ENCODE measurements at places on chromosomes 12 and 14.

DNA sequence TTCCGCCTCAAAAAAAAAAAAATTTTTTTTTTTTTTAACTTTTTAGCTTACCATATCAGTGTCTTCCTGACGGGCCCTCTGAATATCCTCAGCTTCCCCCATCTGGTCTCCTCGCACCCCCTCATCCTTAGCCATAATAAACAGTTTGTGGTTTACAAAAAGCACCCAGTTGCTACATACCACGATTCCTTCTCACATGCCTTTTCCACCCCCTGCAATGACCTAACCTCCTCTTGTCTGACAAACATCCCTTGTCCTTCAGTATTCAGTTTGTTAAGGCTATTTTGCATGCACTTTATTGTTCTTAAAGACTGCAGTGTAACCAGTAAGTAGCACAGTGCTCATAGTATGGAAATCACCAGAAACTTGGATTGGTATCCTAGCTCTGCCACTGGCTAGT lies 88.5 kb downstream of the PPM1H start:
- peak; percentile 72 for DNase-seq

GRCh38 chr12:130339951-130340350 lies 2.3 kb downstream of the PIWIL1 start:
- no peak for DNase-seq

DNA sequence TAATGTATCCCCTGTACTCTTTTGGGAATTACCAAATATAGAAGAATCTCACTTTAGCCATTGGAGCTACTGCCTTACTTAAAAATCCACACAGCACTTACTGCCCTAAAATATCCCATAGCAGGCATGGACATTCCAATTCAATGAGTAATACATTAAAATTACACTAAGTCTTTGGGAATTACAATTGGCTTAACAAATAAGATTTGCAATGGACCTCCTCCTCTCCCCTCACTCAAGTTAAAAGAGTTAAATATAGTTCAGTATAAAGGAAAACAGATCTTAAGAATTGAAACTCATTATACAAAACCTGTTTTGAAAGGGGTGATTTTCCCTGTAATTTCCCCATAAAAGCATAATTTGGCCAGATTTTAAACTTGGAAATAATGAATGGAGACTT lies 477.1 kb downstream of the SLC16A7 start:
- DNase-seq = peak; percentile 55

DNA sequence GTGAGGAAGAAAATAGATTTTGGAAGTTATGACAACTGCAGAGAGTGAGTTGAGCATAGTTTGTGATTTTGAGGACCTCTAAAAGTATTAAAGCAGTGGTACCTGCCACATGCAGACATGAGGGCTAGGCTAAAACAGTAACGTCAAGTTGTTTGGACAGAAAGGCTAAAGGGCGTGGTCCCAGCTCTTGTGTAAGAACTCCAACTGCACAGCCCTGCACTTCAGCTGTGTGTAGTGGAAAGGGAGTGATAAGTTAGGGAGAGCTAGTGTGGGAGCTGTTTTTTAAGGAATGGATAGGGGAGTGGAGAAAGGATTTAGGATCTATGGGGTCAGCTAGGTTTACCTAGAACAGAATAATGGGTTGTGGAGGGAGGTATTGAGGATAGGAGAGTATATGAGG lies 39.5 kb downstream of the TESPA1 start:
- DNase-seq = no peak

DNA sequence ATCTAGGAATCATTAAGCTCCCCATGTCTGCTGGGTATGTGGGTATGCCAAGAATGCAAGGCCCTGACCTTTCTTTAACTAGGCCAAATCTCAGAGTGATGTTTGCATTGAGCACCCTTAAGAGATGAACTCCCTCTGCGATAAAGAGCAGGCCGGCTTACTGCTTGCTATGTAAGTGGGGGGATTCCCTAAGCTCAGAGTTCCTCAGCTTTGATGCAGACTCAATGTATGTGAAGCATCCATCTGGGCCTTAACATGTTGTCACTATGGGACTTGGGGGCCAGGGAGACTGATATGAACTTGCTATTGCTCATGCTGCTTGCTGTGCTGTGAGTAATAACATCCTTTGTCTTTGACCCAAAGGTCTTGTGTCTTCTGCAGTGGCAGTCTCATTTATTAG lies 149.7 kb downstream of the C12orf75 start:
- DNase-seq = peak; percentile 23

- no peak for DNase-seq
Observed at GRCh38 chr14:22231018-22231417, 358.0 kb downstream of the DAD1 start.

GRCh38 chr14:89139404-89140247 lies 277.4 kb downstream of the FOXN3 start:
- no peak for DNase-seq

GRCh38 chr12:24773996-24774395 lies 174.9 kb downstream of the BCAT1 start:
- DNase-seq = no peak

DNA sequence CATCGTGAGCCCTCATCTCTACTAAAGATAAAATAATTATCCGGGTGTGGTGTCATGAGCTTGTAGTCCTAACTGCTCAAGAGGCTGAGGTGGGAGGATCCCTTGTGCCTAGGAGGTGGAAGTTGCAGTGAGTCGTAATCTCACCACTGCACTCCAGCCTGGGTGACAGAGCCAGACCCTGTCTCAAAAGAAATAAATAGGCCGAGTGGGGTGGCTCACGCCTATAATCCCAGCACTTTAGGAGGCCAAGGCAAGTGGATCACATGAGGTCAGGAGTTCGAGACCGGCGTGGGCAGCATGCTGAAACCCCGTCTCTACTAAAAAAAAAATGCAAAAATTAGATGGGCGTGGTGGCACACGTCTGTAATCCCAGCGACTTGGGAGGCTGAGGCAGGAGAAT lies 70.9 kb downstream of the RESF1 start:
- DNase-seq = no peak

GRCh38 chr14:74548881-74549280 lies 55.3 kb downstream of the ISCA2 start:
- DNase-seq = peak; percentile 97

- no peak for DNase-seq
Observed at GRCh38 chr12:31388713-31389112, 62.8 kb upstream of the SINHCAF start.

- no peak for DNase-seq
Observed at GRCh38 chr14:90844321-90844720, 28.1 kb upstream of the TTC7B start.

DNA sequence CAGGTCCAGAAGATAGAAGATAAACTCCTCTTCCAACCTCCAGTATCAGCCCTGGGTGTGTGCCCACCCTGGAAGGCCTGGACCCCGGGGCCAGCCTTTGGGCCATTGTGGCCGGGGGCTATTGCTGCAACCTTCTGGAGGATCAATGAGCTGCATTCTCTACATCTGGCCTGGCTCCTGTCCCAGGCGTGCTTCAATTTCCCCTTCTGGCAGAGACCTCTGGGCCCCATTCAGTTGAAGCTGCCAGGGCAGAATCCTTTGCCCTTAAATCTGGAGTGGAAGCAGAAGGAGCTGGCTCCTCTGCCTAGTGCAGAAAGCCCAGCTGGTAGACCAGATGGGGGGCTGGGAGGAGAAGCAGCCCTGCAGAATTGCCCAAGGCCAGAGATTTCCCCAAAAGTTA lies 10.0 kb downstream of the NYNRIN start:
- DNase-seq = peak; percentile 73

DNA sequence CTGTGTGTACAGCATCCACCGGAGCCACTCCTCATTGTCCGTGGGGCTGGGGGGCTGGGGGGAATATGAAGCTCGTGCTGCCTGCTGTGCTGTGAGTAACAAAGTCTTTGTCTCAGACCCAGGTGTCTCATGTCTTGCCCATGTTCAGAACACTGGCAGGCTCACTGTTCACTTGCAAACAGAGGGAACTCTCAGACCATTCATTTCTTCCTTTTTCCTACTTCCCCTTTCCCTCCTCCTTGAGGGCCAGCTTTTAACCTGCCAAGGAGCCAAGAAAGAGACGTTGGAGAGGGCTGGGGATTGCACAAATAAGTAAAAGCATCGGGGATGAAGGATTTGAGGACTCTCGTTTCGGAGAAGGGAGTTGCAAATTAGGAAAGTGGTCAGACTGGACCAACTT lies 21.6 kb downstream of the GPR132 start:
- DNase-seq = no peak

GRCh38 chr12:117561990-117562389 lies 200.6 kb upstream of the NOS1 start:
- DNase-seq = no peak

- DNase-seq = peak; percentile 80
Observed at GRCh38 chr12:62625228-62625627, 158.6 kb downstream of the MON2 start.

DNA sequence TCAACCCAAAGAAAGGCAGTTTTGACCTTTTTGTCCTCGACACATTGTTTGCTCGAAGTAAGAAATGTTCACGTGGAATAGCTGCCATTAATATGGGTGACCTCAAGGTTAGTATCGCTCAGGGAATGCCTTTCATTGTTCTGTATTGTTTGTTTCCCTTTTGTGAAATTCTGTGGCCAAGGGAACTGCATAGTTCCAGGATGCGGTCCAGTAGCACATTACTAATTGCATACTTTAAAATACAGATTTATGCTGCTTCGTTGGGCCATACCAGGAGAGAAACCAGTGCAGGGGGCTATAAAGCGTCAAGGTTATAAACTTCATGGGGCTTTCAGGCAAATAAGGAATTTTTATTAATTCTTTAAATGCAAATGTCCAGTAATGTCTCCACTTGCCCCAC lies 73.3 kb upstream of the USP44 start:
- peak; percentile 82 for DNase-seq

DNA sequence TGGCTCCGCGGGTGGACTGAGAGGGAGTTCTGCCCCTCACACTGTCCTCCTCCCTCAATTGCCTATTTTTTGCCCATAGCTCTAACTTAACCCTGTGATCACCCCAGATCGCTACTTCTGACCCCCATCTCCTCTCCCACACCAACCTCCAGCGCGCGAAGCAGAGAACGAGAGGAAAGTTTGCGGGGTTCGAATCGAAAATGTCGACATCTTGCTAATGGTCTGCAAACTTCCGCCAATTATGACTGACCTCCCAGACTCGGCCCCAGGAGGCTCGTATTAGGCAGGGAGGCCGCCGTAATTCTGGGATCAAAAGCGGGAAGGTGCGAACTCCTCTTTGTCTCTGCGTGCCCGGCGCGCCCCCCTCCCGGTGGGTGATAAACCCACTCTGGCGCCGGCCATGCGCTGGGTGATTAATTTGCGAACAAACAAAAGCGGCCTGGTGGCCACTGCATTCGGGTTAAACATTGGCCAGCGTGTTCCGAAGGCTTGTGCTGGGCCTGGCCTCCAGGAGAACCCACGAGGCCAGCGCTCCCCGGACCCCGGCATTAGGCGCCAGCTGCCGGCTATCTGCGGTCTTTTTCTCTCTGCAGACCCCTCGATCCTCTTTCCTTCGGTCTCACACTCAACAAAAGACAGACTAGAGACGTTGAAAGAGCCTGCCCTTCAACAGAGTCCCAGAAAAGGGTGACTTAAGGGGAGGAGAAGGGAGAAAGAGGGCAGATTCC lies 3.0 kb upstream of the TBX3 start:
- no peak for DNase-seq

DNA sequence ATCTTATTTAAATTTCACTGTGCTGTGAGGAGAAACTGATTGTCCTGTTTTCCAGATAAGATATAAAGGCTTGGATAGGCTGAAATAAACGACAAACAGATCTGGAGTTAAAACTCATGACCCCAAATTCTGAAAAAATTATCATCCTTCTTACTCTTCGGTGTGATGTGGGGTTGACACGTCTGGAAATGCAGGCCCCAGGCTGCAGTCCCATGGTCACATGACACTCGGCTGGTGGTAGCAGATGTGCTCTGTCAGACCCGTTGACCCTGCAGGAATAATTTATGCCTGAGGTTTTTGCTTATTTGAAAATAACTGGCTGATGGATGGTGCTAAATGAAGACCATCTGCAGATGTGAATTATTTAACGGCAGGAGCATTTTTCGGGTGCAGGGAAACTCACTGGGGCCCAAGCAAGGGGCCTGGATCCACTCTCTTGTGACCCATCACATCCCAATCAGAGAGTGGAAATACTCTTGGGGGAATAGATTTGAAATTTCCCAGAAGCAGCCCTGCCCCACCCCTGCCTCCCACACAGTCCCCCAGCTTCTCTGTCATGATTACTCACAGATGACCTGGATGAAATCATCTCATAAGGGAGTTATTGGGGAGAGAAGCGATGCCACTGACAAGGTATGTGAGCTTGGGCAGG lies 47.7 kb upstream of the CMKLR1 start:
- no peak for DNase-seq

- no peak for DNase-seq
Observed at GRCh38 chr12:65528127-65528526, 249.6 kb downstream of the MSRB3 start.

Data from AG10803 (cell line).